ENCODE measurements at places on chromosomes 11 and 22.

GRCh38 chr11:33598426-33599069 lies 102.1 kb downstream of the C11orf91 start:
- DNase-seq: no peak

GRCh38 chr11:128890543-128891368 lies at the start of gene KCNJ5:
Gene KCNJ5 (plus strand): TSS chr11:128891356. CDS start chr11:128911274, 19,918 bp downstream.
- DNase-seq: no peak

GRCh38 chr11:16966930-16967671 lies 47.1 kb downstream of the PLEKHA7 start:
- DNase-seq: no peak

- no peak for DNase-seq
Measured at GRCh38 chr22:43969021-43969878, 14.0 kb downstream of the SAMM50 start.

Measured in stimulated activated CD8-positive, alpha-beta memory T cell treated with anti-CD3 and anti-CD28 coated beads, Interleukin-15, amount 100 ng/mL, for 24 hours (primary cell).